ENCODE measurements at places on chromosomes 12 and 14. TPM values are rescaled to one million over a fixed set of nuclear protein-coding genes. Genes with fewer than 3 reads are reported as not detected.

DNA sequence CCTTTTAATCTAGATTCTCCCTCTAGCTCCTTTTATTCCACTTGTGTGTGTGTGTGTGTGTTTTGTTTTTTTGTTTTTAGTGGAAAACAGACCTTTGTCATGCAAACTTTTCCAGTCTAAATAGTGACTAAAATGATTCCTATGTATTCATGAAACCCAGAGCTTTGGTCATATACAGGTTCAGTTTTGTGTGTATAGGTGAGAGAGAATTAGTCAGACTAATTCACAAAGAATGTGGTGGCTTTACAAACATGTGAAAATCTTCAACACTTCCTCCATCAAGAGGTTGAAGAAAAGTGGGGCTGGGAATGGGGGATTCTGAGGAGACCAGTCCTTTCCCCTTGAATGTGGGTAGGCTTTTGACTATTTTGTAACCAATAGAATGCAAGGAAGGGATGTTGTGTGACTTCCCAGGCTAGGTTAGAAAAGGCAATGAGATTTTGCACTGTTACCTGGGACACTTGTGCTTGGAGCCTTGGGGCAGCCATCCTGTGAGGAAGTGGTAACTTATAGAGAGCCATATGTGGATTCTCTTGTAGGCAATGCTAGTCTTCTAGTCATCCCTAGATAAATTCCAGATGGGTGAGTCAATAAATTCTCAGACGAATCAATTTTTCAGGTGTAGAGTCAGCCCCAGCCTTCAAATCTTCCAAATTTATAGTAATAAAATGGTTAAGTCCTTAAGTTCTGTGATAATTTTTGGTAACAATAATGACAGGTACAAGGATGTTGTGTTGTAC lies 236.1 kb downstream of the CEP128 start:
- no peak for DNase-seq

DNA sequence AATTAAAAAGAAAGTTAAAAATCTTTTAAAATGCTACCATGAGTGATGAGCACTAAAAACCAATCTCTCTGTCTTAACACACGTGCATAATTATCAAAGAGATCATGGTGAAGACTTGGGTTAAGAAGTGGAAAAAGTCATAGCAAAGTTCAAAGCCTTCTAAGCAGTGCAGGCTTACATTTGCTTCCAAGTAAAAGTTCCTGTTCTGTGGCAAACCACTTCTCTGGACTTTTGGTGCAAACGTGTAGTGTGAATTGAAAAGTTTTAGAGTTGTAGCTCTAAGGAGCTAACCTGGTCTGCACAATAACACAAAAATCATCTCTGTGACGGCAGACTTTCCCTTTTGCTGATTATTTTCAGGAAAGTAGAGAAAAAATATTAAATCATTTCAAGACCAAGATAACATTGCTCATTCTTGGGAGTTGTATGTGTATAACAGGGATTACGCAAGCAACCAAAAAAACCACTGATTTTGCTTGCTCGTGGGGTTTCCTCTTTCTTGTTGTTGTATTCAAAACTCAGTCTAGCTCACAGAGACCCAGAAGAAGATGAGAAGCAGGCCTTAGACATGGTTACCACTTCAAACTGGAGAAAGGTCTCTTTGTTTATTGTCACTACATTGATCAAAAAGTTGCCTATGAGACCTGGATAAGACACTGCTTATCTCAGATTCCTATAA lies 2.3 kb upstream of the GLIPR1 start:
- no peak for DNase-seq

Gene C1S
- total RNA-seq: 14.3 TPM

DNA sequence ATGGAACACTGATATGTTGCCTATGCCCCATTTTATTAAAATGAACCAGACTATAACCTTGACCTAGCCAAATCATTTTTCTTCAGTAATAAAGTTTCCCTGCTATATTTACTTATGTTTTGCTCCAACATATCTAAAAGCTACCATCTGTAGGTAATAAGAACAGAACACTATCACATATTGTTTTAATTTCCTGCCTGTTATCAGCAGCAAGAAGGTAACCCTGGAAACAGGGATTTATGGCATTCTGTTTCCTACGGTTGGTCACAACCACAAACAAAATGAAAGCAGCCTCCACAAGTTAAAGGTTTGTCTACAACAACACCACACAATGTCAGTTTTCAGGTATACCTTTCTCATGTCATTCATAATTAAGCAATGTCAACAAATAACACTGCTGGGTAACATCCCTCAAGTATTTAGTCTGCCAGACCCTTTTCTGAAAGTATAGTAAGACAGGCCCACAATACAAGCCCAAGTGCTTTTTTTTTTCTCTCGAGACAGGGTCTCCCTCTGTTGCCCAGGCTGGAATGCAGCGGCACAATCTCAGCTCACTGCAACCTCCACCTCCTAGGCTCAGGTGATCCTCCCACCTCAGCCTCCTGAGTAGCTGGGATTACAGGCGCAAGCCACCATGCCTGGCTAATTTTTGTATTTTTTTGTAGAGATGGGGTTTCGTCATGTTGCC lies 25.5 kb downstream of the GCH1 start:
- DNase-seq: no peak

GRCh38 chr12:15142711-15143110 lies 78.5 kb downstream of the RERG start:
- no peak for DNase-seq

GRCh38 chr14:46306267-46306666 lies 345.3 kb downstream of the RPL10L start:
- DNase-seq: no peak

DNA sequence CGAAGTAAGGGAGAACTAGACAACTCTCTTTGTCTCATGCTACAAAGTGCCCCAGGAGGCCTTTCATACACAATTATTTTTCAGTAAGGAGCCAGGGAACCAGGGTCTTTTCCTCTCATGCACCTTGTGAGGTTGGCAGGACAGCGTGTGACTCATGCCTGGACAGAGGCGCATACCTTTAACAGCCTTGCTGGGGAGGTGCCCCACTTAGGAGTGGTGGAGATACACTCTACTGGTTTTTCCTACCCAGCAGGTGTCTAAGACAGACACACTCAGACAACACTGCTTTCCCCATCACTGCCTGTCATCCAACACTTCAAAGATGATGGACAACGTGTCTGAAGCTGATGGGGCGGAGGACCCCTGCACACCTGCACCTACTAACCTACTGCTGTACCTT lies 49.1 kb downstream of the B4GALNT3 start:
- DNase-seq: peak; percentile 81

- peak; percentile 87 for DNase-seq
Measured at GRCh38 chr12:20194171-20194570, 174.2 kb upstream of the PDE3A start.

- DNase-seq: no peak
Measured at GRCh38 chr12:128316973-128317526, 50.1 kb downstream of the TMEM132C start.

Gene DEGS2
- total RNA-seq: 0.99 TPM

Gene CLEC2B
- total RNA-seq: not detected

- DNase-seq: no peak
Measured at GRCh38 chr14:96231056-96231455, 25.0 kb upstream of the BDKRB1 start.

Gene EAPP
- total RNA-seq: 38.6 TPM

Gene GZMH
- total RNA-seq: not detected

DNA sequence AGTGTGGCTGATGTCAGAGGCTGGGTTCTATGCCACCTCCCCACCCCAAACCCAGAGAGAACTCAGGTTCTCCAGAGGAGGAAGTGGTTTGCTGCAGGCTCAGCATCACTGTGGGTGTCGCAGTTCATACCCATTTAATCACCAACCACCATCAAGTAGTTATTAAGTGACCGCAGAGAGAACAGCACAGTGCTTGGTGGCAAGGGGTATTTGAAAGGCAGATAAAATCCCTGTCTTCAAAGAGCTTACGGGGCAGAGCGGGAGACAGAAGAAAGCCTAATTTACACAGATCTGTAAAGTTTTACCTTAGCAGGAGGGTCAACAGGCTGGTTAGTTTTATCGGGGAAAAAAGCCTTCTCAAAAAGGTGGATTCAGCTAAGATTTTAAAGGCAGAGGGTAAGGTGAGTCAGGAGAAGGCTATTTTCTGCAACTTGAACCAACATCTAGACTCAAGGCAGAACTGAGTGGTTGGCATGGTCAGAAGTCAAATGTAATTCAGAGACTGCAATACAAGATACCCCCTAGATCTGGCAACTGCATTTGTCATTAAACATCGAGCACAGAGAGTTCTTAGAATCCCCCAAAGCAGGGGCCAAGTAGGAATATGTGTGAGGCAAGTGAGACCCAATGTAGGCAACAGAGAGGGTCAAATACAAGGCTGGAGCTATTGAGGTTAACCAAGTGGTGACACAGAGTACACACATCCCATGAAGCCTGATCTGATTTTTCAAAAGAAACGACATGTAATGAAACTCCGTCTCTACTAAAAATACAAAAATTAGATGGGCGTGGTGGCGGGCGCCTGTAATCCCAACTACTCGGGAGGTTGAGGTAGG lies 13.2 kb downstream of the PXN start:
- DNase-seq: no peak

DNA sequence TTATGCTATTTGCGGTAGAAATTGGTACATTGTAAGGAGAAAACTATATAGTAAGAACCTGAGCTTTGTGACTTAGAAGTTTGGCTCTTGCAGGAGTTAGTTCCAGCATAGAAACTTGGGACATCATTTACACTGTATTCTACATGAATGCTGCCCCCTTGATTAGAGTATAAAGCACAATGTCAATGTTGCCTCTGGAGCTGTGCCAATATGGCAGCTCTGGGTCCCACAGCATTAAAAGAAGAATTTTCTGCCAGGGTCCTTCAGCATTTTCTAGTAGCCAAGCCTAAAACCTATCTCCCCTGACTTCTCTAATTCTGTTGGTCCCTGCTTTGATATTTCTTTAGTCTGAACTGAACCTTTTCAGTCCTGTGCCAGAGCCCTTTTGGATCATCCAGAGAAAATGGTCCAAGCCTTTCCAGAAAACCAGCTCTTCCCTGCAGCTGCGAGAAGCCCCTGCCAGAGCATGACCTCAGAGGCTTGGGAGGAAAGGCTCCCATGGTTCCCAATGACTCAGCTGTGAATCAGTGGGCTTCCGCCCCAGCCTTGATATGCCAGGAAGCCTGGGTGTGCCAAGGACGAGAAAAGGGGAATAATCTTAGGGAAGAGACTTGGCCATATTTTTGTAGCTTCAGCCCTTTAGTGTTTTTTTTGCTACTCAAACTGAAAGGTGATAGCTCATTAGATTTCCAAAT lies 43.2 kb downstream of the PLEKHG7 start:
- no peak for DNase-seq

- no peak for DNase-seq
Measured at GRCh38 chr12:1053690-1054089, 62.7 kb downstream of the ERC1 start.

DNA sequence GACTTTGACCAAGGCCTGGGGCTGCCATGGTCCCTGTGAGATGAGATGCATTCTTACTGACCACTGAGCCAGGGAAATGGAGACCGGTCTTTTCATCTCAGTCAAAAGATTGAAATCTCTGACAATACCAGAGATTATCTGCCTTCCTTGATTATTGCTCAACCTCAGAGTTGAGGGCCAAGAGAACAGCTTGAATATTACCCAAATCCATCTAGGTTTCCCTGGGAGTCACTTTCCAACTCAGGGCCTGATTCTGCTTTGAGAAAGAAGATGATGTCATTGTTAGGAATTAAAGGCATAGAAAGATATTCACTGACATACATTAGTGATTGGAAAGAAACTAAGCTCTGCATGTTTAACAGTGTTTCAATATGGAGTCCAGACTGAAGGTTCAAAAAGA lies 515.9 kb upstream of the TBX3 start:
- DNase-seq: no peak

Gene SLC5A8
- not detected for total RNA-seq

Gene DGKA
- 8.4 TPM for total RNA-seq

Gene TOMM20L
- total RNA-seq: not detected

GRCh38 chr12:123713823-123714585 lies 1.9 kb downstream of the ATP6V0A2 start:
- no peak for DNase-seq

DNA sequence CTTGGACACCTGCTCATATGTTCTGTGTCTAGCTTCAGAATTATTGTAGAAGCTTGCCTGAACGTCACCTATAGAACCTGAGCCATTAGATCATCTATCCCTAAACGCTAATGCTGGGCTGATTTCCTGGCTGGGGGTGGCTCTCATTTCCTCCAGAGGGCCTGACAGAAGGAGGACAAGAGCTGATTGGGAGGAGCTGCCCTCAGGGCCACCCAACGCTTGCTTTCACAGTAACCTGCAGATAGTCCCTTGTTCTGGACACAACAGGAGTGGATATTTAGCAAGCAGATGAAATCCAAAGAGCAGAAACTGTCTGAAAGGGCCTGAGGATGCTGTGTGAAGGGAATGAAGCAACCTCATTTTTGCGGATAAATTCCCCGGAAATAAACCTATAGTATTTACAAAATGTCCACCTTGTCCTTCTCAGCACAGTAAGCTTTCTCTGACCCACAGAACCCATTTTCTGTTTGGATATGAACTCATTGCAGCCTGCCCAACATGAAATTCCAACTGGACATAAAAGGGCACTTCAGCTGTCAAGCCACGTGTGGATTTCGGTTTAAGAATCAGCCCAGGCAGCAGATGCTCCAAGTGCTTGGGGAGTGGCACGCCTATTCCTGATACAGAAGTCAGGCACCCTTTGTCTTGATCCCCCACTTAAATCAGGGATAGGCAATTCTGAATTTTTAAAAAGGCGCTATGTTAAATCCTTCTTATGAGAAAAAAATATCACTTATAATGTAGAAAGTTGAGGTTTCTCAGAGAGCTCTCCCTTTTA lies 32.8 kb upstream of the TUBA1C start:
- DNase-seq: peak; percentile 54

GRCh38 chr12:9782547-9783382 lies 22.1 kb upstream of the CD69 start:
- peak; percentile 50 for DNase-seq

GRCh38 chr12:103326190-103326589 lies 169.6 kb downstream of the C12orf42 start:
- peak; percentile 72 for DNase-seq

DNA sequence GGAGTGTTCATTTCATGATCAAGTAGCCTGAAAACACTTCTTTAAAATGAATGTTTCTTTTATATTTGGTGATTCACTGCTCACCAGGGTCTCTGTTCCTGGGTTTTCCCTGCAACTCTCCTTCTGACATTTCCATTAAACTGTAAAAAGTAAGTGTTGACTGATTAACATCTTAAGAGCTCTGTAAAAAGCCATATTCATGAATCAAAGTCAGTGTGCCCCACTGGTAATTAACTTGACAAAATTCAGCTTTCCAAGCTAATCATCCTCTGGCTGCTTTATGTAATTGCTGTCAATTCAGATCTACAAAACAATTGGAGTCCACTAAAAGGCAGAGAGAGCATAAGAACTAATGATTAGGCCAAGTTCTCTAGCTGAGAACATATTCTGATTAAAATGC lies 41.6 kb downstream of the CNTN1 start:
- DNase-seq: no peak

GRCh38 chr12:112170971-112171596 lies 45.7 kb downstream of the TRAFD1 start:
- no peak for DNase-seq

- no peak for DNase-seq
Measured at GRCh38 chr14:81535396-81536164, 1.9 kb upstream of the SEL1L start.

- DNase-seq: no peak
Measured at GRCh38 chr12:10638728-10639127, 25.3 kb upstream of the MAGOHB start.

GRCh38 chr14:23827100-23827892 lies 126.3 kb upstream of the DHRS4 start:
- DNase-seq: no peak

- DNase-seq: no peak
Measured at GRCh38 chr12:77878901-77879300, 48.2 kb downstream of the NAV3 start.
